ENCODE measurements at places on chromosomes 16 and 17.

- DNase-seq = no peak
Observed at GRCh38 chr17:77003699-77004098, 135.5 kb downstream of the MGAT5B start.

- DNase-seq = no peak
Observed at GRCh38 chr16:75089486-75090202, 26.9 kb downstream of the LDHD start.

- DNase-seq = no peak
Observed at GRCh38 chr16:66408163-66409048, 18.7 kb upstream of the BEAN1 start.

DNA sequence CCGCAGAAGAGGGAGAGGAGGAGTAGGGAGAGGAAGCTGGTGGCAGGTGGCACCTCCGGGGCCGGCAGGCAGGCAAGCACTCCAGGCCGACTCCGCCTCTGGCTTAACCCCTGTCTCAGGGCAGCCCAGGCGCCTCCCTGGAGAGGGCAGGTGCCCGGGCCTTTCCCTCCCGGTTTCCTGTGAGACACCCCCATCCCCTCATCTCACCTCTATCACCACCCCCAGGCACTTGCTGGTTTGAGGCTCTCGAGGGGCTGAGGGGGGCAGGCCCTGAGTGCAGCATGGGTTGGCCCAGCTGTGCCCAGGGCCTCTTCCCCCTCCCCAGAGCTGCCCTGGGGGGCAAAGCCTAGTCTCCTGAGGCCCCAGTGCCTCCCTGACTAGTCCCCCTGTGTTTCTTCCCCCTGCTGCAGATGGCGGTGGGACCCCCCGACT lies 6.0 kb downstream of the DOC2A start:
- no peak for DNase-seq

DNA sequence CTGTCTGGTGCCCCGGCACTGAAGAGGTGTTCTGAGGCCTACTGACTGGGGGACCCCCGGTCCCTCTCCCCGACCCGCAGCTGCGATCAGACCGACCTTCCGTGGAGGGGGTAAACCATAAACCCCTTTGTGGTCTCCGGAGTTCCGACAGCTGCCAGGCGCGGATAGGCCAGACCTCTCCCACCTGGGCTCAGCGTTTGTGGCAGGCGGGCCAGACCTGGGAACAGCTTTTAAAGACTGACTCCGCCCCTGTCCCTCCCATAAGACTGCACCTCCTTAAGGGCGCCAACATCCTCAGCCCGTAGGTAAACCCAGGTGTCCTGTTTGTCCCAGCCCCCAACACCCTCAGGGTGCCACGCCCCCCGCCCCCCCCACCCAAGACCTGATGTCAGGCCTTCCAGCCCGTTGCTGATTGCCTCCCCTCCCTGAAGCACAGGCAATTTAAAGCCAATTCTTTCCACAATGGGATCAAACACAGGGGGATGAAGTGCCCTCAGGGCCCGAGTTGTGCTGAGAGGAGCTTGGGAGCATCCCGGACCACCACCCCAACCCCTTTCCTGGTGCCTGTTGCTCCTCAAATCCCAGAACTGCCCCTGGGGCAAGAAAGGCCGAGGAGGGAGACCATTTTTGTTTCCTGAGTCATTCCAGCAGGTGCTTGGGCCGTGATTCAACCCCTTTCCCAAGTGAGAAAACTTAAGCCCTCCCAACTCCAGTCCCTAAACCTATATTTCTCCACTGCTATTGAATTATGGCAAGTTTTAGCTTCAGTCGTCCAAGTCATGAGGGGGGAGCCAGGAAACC lies at the start of gene SOX15:
SOX15 (minus strand) TSS at position 204 of the 801 bp plus-strand sequence. CDS start 418 bp downstream, outside the sequence.
- DNase-seq = no peak

All from HEK293T (cell line).